ENCODE measurements at places on chromosomes 4 and X.
A peak's percentile ranks its signal among the peaks of the same experiment; 100 is the strongest.

DNA sequence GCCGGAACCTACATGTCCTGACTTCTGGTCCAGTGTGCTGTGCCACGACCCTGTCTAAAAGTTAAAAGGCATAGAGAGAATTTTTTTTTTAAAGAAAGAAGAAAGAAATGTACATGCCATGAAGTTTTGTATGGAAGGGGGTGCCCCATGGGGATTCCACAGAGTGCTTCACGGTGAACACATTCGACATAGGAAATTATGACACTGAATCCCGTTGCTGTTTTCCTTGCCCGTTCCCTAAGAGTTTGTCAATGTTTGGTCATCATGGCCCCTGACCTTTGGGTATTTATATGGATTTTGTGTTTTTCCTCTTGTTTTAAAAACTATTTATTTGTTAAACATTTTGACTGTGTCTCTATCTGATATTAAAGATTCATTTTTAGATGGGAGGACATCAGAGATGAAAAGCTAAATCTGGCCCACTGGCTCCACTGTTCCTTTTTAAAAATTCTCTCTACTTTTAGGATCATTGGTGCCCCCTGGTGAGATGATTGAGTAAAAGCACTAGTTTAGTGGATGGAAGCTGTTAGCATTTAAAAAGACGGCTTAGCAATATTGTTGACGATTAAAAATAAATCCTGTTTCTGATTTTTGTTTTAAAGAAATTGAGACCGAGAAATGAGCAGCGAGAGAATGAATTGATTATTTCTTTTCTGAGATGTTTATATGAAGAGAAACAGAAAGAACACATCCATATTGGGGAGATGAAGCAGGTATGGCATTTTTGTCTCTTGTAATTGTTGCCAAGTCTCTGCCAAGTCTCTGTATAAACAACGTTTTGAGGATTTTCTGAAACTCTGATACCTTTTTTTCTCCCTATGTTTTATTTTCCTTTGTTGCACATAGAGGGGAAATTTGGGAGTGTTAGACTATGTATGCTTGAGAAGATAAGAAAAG lies 75.0 kb downstream of the PTTG2 start:
- peak; percentile 64 for DNase-seq

GRCh38 chr4:10831727-10832408 lies 147.3 kb upstream of the CLNK start:
- DNase-seq = no peak

DNA sequence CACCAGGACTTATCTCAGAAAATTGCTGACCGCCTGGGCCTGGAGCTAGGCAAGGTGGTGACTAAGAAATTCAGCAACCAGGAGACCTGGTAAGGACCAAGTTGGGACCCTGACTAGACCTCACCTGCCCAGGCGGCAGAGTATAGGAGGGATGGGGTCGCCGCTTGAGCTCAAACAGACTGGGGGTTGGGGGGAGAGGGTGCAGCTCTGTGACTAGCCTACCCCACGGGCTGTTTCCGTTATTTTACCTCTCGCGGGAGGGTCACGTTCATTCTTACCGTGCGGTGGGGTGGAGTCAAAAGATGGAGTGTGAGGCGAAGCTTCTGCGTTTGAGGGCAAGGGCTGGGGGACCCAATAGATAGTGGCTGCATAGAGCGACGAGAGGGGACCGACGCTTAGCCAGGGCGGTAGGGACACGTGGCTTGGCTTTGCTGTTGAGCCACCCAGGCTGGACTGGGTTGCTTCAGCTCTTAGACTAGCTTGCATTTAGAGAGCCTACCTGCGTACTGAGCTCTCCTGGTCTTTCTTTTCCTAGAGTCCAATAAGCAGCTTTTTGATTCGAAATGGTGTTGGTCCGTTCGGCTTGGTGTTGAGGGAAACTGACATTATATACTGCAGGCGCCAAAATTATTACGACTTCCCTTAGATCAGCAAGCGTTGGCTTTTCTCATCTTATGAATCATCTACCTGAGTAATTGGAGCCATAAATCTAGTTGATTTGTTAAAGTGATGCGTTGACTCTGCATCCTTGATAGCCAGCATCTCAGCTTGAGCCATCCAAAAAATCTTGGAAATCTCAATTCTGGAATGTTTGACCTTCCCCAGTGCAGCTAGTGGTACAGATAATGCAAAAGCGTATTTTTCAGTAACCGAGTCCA lies 591 bp downstream of the PRPS1 start:
- no peak for DNase-seq

DNA sequence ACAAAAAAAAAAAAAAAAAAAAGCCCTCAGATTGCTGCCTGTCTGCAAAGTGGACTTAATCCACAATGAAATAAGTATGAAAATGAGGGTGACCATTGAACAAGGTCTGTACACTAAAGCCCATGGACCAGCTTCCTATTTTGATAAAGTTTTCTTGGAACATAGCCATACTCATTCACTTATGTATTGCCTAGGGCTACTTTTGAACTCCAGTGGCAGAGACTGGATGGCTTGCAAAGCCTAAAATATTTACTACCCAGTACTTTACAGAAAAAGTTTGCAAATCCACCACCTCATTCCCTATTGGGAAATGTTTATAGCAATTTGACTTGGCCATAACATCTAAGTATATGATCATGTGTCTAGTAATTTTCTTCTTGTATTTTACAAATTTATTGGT lies 481.7 kb downstream of the NAF1 start:
- no peak for DNase-seq

Data from AG10803 (cell line).